ENCODE measurements at places on chromosomes 3 and 15.

- DNase-seq = no peak
Measured at GRCh38 chr15:37034392-37034791, 66.0 kb downstream of the MEIS2 start.

- DNase-seq = no peak
Measured at GRCh38 chr3:113985541-113985940, 37.7 kb downstream of the ZDHHC23 start.

DNA sequence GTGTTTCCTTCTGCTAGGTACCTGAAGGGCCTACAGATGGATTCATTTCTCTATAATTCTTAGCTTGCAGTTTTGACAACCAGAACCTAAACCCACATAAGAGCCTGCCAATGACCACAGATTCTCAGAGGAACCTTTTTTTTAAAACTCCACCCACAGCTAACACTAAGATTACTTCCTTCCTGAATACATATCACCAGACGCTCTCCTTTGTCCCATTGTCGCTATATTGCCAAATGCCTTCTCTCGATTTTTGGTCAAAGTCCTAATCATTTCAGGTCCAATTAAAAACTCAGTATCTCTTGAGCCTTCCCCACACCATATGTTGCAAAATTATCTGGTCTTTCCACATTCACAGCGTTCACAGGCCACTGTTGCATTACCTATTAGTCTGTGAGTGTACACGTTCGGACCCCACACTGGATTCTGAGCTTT is 12.4 kb downstream of the ZNF710 start:
- no peak for DNase-seq

GRCh38 chr3:15092686-15093085 is 6.3 kb downstream of the RBSN start:
- DNase-seq = no peak

GRCh38 chr3:155318740-155319139 is 25.3 kb upstream of the STRIT1 start:
- no peak for DNase-seq

DNA sequence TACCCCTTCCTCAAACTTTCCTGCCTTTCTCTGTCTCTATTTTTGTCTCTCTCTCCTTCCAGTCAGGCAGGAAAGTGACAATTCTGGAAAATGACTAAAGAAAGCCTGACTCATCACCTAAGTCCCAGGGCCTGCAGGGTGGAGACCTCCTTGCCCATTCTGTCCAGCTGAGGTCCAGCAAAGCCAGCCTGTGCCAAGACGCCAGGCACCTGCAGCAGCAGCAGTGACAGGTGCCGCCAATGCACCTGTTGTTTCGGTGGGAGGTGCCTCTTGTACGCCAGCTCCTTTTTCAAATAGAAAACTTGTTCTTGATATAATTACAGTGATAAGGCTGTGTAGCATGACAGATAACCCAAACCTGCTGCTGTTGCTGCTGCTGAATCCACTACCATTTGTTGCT is 501.3 kb downstream of the NTRK3 start:
- DNase-seq = no peak

GRCh38 chr3:136906725-136907124 is 44.7 kb downstream of the NCK1 start:
- no peak for DNase-seq

GRCh38 chr3:40915346-40915865 is 283.9 kb upstream of the CTNNB1 start:
- no peak for DNase-seq

DNA sequence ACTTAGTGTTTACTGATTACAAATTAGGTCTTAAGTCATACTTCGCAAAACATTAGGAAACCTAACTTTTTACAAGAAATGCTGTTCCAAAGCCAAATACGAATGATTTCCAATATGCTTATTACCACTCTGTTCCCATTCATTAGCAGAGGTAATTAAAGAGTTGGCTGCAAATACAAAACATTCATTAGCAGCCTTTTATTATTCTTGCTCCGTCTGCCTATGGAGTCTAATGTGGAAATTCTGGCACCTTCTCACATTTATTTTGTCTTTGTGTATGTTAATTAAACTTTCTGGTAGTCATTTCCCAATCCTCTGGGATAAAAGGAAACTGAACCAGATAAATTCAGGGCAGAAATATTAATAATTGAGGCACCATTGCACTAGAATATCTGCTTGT is 689.0 kb downstream of the PLOD2 start:
- no peak for DNase-seq

DNA sequence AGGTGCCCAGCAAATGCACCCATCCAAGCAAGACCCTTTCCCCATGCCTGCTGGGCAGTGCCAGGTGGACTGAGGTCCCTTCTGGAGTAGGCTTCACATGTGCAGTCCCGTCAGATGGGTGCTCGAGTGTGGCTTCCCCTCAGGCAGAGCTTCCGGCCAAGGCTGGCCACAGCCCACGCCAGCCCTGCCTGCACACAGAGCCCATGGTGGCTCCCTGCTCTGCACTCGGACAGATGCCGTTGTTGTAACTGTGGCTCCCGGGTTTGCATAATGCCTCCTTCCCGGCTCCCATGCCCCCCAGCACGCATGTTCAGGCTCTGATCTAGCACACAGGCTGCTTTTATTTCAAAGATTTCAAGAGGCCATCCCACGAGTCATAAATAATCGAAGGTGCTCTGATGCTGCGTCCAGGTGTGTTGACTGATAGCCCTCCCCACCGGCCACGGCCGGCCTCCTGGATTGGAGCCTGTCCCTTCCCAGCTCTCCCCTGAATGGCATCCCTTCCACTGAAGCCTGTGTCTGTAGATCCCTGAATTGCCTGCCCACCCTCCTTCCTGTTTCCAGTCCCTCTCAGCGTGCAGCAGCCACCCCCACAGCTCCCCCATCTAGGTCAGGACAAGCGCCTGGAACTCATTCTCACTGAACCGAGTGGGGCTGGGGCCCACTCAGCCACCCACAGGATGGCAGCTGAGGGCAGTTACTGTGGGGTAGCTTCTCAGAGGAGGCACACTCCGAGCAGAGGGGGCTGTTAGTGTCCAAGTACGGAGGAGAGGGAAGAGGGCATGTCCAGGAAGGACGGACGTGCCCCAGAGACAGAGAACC is 100.0 kb upstream of the LINGO1 start:
- DNase-seq = no peak

GRCh38 chr3:194910414-194910984 is 224.8 kb downstream of the FAM43A start:
- no peak for DNase-seq

- no peak for DNase-seq
Measured at GRCh38 chr15:94110476-94111130, 120.8 kb upstream of the MCTP2 start.

GRCh38 chr15:95957861-95958260 is 372.6 kb upstream of the NR2F2 start:
- DNase-seq = no peak

DNA sequence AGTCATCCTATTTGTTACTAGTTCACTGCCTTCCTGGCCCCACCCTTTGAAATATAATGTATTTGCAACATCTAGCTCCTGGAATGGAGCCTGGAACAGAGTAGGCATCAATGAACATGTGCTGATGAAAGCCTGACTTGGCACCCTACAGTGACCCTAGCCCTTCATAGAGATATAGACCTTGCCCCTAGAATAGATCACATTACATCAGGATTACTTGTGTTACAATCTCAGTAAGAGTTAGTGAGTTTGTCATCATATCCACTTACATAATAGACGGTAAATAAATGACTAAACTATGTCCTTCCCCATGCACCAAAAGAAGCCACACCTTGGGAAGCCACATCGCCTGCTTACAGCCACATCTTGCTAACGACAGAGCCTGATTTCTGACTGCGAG is 110.5 kb upstream of the WNT5A start:
- no peak for DNase-seq

DNA sequence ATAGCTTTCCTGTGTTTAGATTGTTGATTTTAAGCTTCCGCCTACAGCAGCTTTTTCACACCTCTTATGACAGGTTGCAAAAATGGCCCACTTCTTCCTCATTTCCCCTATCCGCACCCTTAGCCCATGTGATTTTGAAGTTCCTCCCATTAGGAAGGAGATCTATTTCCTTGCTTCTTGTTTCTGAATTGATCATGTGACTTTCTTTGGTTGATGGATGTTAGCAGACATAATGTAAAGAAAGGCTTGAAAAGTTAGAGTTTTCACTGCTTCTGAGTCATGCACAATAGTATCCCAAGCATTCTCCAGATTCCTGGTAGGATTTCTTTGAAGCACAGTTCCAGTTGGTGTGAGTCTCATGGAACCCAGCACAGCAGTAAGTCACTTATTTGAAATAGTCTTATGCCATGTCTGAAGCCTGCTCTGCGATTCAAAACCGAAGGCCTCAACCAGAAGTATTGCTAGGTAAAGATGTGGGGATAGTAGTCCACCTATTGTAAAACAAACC is 76.6 kb downstream of the EDEM1 start:
- DNase-seq = no peak

DNA sequence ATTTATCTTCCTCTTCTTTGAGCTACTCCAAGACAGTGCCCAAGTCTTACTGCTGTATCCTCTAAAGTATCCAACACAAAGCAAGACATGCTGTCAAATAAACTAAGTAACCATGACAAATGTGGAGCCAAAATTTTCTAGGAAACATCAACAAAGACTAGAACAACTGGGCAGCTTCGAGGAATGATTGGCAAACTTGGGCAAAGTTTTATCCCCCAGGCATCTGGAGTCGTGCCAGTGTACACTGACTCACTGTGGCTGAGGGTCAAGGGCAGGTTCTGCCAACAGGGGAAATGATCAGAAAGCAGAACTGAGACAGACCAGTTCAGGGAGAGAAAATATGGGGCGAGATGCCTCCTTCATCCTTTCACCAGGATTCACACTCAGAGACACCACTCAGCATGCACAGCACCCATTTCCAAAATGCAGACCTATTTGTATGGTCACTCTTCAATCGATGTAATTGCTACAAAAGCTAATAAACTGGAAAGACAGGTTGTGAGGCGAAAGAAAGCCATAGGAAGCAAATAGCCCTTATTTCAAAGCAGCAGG is 65.8 kb downstream of the MB21D2 start:
- DNase-seq = no peak

Data from T-helper 9 cell (primary cell).